ENCODE measurements at places on chromosomes 5 and 9.

DNA sequence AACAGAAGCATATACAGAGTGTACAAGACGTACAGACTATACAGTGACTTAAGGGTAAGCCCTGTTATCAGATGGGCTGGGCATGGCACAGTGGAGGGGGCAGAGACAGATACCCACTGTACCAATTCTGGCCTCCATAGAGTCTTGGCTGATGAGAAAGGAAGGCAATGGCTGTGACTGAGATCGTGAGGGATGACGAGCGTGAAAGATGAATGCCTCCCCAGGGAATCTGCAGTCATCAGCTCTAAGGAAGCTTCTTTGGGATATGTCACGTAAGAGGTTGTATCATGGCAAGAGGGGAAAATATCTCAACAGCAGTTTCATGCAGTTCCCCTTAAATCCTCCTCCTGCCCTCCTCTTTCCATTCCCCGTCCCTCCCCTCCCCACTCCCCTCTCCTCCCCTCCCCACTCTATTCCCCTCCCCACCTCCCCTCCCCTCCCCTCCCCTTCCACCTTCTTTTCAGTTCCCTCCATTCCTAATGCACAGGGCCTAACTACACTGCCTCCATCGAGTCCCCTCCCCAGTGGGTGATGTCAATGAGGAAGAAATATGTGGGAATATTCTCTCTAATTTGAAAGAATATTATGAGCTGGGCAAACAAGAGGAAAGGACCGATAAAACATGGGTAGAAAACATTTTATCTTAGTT, 226.4 kb upstream of the DAP start:
- no peak for DNase-seq

GRCh38 chr9:136398286-136398685, 1.7 kb downstream of the SNAPC4 start:
- DNase-seq, result no peak

GRCh38 chr9:14608540-14608939, 84.7 kb downstream of the ZDHHC21 start:
- DNase-seq, result no peak

DNA sequence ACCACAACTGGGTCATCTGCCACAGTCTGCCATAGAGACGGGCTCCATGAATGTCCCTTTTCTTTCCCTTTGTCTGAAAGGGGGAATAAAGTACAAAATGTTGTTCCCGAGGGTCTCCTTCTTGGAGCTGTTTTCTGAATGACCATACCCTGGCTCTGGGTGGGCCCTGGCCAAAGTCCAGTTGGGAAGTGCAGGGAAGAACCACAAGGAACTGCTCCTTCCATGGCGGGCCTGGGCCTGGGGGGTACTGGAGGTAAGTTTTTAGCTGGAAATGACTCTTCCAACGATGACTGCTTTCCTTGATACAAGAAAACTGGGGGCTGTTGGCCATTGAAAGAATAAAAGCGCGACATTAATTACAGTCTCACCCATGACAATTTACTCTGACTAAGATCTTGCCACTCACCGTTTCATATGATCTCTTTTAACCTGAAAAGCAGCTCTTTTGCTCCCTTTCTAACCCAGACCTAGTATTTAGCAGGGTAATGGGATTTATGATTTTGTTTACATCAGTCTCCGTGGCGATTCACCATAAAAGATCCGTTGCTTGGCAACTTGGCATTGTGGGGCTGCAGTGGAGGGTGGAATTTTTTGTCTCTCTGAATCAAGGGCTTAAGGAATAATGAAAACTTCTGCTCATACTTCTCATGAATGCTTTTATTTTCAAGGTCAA, 89.2 kb upstream of the PTCH1 start:
- no peak for DNase-seq

All from suppressor macrophage treated with lipopolysaccharide for 4 hours (primary cell).